ENCODE measurements at places on chromosomes 12 and 14.

- no peak for DNase-seq
Observed at GRCh38 chr14:51472881-51473280, 178.8 kb upstream of the FRMD6 start.

- no peak for DNase-seq
Observed at GRCh38 chr14:91963465-91963864, 16.0 kb upstream of the FBLN5 start.

DNA sequence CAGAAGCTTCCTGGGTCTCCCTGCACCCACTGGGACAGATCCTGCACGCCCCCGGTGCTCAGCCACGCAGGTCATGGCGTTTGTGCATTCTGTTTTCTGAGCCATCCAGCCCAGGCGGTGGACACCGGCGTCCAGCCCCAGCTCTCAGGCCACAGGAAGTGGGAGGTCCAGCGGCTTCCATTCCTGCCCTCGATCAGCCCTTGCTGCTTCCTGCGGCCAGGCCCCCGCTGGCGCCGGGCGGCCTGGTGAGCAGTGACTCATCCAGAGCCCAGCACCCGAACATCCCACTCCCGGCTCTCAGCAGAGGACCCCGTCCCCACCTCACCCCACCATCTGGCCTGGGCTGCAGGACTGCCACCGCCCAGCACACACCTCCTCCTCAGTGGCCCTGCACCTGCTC, 18.0 kb upstream of the NUDT14 start:
- no peak for DNase-seq

GRCh38 chr14:33857650-33858049, 93.2 kb downstream of the EGLN3 start:
- DNase-seq: no peak

- no peak for DNase-seq
Observed at GRCh38 chr12:15757553-15758255, 31.5 kb downstream of the EPS8 start.

GRCh38 chr14:68753690-68754089, 39.2 kb downstream of the ZFP36L1 start:
- no peak for DNase-seq

DNA sequence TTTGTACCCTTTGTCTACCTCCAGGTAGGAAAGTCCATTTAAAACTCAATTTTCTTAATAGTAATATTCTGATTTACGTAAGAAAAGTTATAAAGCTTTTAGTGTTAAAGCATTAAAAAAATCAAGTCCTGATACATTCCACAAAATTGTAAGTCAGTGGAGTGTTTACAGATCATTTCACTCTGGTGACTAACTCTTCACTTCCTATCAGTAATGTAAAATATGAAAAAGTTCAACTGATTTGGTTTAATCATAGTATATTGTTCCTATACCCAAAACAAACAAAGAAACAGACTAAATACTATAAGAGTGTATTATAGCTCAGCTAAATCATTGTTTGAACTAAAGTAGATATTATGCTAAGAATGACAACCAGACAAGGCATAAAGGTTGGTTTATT, 85.9 kb downstream of the VEZT start:
- DNase-seq: no peak

DNA sequence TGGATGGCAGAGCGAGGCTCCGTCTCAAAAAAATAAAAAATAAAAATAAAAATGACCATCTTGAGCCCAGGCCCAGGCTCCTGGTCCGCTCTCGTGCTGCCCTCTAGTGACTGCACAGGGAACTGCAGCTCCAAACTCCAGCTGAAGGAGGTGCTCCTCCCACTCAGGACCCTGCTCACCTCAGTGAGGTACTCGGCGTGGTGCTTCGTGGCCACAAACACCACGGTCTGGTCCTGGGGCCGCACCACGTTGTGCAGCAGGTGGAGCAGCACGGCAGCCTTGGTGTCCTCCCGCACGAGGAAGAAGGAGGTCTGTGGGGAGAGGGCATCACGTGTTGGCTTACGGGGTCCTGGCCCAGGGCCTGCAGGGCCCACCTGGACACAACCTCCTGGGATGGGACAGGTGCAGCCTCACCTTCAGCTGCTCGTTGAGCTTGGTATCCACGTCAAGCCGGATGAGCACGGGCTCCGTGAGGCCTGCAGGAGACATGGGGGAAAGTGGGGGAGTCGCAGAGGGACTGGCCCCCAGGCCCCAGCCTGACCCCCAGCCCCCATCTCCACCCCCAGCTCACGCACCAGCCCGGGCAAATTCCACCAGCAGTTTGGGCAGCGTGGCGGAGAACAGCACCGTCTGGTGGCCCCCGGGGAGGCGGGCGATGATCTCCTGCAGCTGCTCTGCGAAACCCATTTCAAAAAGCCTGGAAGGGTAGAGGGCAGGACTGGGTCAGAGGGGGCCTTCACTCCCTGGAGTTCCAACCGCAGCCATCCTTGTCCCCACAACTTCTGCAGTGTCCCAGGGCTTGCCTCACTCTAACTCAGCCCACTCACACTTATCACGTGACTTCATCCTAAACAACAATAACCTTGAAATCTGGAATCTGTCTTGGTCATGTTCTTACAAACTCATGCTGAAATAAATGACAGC, 10.6 kb downstream of the DDX54 start:
- no peak for DNase-seq

- no peak for DNase-seq
Observed at GRCh38 chr12:70919597-70920035, 922 bp downstream of the PTPRR start.

DNA sequence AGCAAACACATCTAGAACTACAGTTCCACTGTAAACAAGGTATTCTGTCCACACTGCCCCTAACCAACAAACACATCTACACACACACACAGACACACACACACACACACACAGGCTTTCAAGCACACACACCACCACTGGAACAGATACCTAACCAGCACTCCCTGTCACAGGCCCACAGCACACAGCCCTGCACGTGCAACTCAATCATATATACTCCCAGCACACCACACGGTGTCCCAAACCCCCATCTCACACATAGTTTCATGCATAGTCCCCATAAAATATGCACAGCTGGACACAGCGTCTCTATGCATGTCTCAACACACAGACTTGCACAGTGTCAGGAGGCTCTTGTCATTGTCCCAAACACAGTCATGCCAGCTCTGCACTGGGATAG, 27.6 kb downstream of the KRT8 start:
- DNase-seq: no peak

- no peak for DNase-seq
Observed at GRCh38 chr12:19778797-19779196, 339.5 kb downstream of the AEBP2 start.

- DNase-seq: no peak
Observed at GRCh38 chr12:115407723-115408122, 723.7 kb upstream of the TBX3 start.

DNA sequence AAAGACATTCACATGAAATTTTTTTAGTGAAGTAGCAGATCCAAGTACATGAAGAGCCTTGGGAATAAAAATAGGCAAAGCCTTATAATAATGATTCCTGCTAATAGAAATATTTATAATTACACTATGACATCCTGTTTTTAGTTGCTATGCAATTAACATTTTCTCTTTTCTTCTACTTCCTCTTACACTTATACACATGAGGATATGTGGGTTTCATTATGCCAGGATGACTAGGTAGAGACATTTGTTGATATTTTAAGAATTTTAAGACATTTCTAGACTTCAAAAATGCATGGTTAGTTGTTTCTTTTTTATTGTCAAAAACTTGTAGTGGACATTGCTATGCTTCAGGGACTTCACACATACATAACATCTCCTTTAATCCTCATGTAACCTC, 326.8 kb downstream of the SYT1 start:
- no peak for DNase-seq

- no peak for DNase-seq
Observed at GRCh38 chr14:64119500-64119899, 174.7 kb downstream of the ESR2 start.

GRCh38 chr12:46699986-46700385, 125.8 kb downstream of the SLC38A4 start:
- DNase-seq: no peak

DNA sequence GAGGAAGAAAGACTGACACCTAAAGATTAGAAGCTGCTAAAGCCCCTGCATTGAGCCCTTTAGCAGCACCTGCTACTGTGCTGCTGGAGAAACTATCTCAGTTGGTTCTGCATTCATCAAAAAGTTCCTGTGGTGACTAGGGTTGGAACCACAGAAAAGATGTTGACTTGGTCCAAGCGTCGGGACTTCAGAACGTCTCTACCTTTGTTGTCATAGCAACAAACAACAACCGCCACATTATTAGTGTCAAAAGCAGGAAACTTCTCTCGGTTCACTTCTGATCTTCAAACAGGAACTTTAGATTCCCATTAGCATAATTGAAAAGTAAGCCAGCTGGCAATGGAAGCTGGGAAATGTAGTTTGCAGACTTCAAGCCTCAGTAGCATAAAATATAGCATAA, 368.0 kb downstream of the SEC23A start:
- no peak for DNase-seq

- no peak for DNase-seq
Observed at GRCh38 chr12:76083246-76083903, 1.1 kb downstream of the NAP1L1 start.

DNA sequence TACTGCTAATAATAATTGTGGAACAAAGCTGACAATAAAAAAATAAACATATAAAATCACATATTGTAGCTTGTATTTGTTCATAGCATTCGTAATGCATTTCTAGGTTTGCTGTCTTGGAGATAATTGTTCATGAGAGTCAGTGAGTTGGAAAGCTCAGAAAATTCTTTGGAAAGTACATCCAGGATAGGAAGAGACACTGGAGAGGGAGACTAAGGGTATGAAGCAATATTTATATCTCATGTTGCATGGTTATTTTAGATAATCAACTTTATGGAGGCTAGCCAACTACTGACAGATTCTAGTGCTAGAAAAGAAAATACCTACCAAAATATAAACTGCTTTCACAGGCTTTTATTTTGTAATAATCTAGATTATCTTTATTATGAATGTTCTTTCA, 1095.2 kb downstream of the FSCB start:
- no peak for DNase-seq

GRCh38 chr14:65228956-65229747, 126.8 kb upstream of the MAX start:
- DNase-seq: no peak

GRCh38 chr12:67748743-67749040, 100.1 kb downstream of the DYRK2 start:
- DNase-seq: no peak

GRCh38 chr14:63652406-63652805, 10.7 kb upstream of the WDR89 start:
- DNase-seq: no peak
